ENCODE measurements at places on chromosomes 7 and 10. TPM values are rescaled to one million over a fixed set of nuclear protein-coding genes. Genes with fewer than 3 reads are reported as not detected.
A peak's percentile ranks its signal among the peaks of the same experiment; 100 is the strongest.

ATRNL1 gene
- 1.2 TPM for total RNA-seq

DNA sequence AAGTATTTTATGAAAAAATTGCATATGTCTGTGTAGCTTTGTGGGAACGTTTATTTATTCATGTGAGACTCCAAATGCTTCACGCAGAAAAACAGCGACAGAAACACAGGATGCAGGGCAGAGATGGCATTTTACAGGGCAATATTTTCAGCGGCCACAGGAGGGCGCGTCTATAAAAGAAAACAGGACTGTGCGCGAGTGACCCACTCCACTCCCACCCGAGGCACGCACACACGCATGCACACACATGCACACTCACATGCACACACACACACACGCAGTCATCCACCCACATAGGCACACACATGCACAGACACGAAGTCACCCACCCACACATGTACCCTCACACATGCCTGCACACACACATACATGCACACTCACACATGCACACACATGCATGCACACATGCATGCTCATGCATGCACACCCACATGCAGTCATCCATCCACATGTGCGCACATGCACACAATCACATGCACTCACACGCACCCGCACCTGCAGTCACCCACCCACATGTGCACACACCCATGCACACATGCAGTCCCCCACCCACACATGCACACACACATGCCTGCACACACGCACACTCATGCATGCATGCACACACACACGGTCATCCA, 96.3 kb downstream of the DNAJB6 start:
- peak; percentile 28 for DNase-seq

DNA sequence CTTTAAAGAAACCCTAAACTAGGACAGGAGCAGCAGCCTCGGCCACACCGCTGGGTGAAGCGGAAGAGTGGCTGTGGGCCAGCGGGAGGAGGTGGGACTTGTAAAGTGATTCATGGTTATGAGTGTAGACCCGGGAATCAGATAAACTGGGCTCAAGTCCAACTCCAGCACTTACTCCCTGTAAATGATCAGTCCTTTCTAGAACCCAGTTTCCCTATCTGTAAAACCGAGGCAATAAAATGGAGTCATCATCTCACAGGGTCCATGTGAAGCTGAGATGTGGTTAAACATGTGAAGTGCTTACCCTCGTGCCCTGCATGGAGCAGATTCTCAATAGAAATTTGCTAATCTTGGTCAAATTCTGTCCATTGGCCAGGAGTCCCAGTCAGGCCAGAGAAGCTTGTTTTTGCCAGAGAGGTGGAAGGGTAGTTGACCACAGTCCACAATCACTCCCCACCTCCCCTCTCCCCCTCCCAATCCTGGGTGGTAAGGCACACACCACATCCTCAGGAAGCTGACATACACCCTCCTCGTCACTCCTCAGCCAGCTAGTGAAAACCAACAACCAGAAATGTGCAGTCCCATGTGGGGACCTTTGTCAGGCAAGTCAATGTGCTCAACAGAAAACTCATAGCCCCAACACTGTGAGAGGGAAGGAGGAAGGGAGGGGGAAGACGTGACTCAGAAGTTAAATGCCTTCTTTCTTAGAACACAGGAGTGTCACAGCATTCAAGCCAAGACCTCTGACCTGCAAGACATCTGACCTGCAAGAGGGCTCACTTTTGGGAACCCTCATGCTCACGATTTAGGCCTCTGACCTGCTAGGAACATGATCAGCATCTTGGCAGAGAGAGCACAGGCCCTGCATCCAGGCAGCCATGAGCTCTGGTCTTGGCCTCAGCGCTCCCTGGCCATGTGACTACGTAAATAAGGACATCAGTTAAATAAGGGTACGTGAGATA, 145.1 kb downstream of the PLXNA4 start:
- peak; percentile 100 for DNase-seq

GRCh38 chr10:67095531-67095930, 169.7 kb downstream of the LRRTM3 start:
- DNase-seq = no peak

DNA sequence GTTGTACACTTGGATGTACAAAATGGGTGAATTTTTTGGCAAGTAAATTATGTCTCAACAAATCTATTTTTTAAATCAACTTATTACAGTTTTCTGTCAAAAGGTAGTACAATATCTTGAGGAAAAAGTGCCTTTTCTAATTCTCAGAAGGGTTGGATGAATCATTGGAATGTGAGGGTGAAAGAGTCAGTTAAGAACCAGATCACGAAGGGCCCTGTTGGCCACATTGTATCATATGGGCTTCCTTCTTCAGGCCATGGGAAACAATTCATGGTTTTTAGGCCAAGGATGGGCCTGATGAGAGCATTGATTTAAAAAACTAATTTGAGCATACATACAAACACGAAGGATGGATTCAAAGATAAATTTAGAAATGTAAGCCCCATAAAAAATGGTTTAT, 503.7 kb downstream of the TNS3 start:
- no peak for DNase-seq

DNA sequence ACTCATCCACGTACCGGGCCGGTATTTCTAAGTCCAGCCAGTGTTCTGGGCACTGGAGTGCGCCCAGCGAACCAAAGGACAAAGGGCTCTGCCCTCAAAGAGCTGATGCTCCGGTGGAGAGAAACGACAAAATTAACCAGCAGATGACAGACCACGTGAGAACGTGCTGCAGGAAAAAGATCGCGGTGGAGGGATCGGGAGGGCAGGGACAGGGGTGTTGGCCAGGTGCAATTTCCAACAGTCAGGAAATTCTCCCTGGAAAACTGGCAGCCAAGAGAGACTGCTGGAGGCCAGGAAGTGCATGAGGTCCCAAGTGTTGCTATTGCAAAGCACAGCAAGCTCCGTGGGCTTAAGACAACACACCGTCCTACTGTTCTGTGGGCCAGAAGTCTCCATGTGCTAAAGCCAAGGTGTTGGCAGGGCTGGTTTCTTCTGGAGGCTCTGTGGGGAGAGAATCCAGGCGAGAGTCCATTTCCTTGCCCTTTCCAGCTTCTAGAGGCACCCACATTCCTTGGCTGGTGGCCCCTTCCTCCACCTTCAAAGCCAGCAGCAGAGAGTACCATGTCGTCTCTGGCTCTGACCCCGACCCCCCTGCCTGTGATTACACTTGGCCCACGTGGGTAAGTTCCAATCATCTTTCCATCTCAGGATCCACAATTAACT, 21.3 kb upstream of the AMZ1 start:
- DNase-seq = no peak

- no peak for DNase-seq
Measured at GRCh38 chr10:122798704-122799231, 46.9 kb downstream of the CUZD1 start.

DNA sequence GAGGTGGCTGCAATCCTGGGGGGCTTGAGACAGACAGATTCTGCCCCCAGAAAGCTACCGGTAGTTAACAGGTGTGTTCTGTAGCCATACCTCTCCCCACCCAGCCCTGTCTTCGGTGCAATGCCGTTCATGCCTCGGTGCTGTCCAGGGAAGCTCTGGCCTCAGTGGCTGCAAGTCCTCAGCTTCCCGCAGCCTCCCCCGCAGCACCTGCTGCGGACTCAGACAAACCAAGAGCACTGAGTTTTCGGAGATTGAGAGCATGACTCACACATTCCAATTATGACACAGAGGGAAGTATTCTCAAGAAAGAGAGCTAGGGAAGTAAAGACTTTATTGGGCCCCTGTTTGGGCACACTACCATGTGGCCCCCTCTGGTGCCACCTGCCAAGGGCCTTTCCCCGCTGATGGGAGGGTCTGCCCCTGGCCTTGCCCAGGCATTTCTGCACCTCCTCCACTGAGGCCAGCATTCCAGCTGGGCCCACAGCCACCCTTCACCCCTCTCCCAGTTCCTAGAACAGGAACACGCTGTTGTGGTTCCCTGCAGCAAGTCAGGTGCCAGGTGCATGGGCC, 30.2 kb upstream of the EZH2 start:
- DNase-seq = peak; percentile 80

GRCh38 chr10:109853921-109854320, 69.4 kb downstream of the XPNPEP1 start:
- DNase-seq = no peak

- peak; percentile 69 for DNase-seq
Measured at GRCh38 chr7:14233076-14233867, 243.8 kb upstream of the ETV1 start.

DNA sequence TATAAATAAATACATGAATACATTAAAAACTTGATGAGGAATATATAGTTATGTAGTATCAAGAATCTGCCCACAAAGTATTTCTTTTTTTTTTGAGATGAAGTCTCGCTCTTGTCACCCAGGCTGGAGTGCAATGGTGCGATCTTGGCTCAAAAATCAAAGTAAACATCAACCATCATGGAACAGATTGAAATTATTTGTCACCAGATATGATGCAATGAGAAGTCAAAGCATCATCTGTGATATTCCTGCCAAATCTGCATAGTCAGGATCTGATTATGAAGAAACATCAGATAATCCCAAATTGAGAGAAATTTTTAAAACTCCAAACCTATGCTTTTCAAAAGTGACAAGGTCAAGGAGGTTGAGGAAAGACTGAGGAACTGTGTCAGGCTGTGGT, 5.1 kb upstream of the CYP2C18 start:
- DNase-seq = no peak

DNA sequence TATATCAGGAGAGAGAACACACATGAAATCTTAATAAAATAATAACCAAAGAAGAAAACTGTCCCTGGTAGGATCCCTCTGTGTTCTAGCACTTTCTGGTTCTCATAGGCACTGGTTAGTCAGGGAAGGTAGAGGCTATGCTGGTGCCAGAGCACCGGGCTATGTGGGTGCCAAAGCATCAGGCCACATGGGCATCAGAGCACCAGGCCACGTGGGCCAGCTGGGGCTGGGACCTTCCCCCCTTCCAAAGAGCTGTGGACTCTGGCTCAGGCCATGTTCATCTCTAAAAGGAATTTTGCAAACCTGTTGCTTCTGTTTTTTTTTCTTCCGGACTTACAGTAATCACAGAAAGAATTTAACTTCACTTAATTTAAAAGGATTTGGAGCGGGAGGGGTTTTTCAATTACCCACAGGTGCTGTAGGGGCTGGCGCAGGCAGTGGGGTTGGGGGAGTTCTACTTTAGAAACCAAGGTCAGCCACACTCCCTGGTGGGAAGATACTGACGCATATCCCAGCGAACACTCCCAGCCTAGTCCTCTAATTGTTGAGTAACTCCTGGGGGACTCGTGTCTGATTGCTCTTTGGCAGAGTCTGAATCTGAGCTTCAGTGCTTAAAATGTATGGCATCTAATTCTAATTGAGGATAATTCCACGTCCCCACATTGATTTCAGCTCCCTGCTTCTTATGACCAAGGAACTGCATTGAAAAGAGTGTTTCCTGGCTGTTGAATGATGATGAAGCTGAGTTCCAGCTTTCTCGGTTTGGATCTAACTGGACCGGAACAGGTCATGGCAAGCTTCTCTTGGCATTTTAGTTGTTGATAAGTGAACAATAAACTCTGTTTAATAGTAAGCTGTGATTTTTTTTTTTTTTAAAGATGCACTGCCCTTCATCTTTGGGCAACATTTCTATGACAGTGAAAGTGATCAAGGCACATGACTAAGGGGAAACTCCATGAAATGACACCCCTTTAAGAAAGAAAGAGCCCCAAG, 110.7 kb upstream of the FZD8 start:
- no peak for DNase-seq

- DNase-seq = no peak
Measured at GRCh38 chr7:157153260-157153659, 14.5 kb downstream of the UBE3C start.

DNA sequence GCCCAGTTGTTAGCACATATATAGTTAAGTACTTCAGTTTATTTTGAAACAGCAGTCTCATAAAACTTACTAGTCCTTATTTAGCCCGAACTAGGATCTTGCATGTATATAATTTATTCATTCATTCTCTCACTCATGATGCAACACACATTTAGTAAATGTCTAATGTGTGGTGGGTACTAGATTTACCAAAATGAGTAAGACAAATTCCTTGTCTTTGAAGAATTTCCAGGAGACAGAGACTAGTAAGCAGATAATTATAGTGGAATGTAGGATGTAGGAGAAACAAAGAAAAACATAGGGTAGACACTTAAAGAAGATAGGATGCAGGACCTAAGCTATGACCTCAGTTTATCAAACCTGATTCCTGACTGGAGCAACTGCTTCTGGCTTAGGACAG, 120.2 kb upstream of the AMPH start:
- no peak for DNase-seq

CLRN3 gene
- not detected for total RNA-seq

- no peak for DNase-seq
Measured at GRCh38 chr7:127438836-127439235, 46.3 kb upstream of the ZNF800 start.

- DNase-seq = peak; percentile 88
Measured at GRCh38 chr10:68208424-68209042, 23.4 kb downstream of the ATOH7 start.

TUBB8 gene
- not detected for total RNA-seq

DNA sequence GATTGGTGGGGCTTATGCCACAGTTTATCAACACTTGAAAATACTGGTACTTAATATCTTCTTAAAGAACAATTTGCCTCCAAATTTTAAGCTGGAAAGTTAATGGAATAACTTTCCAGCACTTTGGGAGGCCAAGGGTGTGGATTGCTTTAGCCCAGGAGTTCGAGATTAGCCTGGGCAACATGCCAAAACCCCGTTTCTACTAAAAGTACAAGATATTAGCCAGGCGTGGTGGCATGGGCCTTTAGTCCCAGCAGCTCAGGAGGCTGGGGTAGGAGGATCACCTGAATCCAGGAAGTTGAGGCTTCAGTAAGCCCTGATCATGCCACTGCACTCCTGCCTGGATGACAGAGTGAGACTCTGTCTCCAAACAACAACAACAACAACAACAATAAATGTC, 56.0 kb downstream of the PRF1 start:
- DNase-seq = no peak

GRCh38 chr7:25303281-25304181, 75.2 kb upstream of the NPVF start:
- no peak for DNase-seq

WEE2 gene
- 0.03 TPM for total RNA-seq

DNA sequence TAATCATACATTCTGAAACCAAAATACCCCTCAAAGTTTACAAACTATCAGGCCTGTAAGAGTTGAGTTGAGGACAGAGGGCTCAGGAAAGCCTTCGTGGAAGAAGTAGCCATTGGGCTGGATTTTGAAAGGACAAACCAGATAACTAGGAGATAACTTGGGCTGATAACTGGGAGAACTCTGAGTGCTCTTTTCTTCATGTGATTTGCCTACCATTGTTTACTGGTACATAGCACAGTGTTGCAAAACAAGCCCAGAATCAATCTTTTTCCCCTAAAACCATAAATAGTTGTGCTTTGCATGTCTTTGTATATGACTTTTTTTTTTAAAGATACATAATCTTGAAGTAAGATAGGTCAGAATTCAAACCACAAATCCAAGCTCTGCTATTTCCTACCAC, 106.7 kb upstream of the ITGB1 start:
- DNase-seq = no peak

Measured in HT1080 (cell line).